ENCODE measurements at places on chromosomes 6 and 20.
A peak's percentile ranks its signal among the peaks of the same experiment; 100 is the strongest.

DNA sequence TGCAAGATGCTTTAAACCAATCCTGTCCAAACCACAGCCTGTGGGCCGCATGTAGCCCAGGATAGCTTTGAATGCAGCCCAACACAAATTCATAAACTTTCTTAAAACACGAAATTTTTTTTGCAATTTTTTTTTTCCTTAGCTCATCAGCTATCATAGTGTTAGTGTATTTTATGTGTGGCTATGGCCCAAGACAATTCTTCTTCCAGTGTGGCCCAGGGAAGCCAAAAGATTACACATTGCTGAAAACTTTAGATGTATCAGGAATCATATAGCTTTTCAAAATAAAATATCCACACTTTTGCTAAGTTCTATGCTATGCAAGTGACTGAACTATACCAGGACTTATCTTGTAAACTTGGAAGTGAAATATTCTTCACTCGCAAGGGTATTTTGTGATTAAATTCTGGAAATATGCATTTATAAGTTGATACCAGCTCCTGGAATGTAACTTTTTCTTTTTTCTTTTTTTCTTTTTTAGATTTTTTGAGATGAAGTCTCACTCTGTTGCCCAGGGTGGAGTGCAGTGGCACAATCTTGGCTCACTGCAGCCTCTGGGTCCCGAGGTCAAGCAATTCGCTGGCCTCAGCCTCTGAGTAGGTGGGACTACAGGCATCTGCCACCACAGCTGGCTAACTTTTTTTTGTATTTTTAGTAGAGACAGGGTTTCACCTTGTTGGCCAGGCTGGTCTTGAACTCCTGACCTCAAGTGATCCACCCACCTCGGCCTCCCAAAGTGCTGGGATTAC is 49.8 kb downstream of the MTHFD1L start:
- peak; percentile 59 for DNase-seq

GRCh38 chr6:40604082-40604481 is 16.9 kb upstream of the LRFN2 start:
- no peak for DNase-seq

GRCh38 chr20:61422636-61423425 is 170.8 kb downstream of the CDH4 start:
- DNase-seq = no peak

DNA sequence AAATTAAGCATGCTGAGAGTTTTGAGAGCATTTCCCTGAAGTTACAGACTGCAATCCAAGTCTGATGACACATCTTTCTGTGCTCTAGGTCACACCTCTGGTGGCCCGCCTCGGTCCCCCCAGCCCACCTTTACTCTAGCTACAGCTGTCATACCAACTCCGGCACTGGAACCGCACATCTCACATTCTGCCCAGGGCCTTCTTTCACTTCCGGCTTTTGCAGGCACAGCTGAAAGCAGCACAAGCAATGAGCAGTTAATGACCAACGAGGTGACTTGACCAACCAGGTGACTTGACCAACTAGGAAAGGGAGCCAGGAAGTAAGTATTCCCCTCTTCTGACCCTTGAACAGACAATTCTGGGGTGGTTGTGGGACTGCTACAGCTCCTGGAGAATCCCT is 88.6 kb upstream of the MOCS1 start:
- DNase-seq = no peak

DNA sequence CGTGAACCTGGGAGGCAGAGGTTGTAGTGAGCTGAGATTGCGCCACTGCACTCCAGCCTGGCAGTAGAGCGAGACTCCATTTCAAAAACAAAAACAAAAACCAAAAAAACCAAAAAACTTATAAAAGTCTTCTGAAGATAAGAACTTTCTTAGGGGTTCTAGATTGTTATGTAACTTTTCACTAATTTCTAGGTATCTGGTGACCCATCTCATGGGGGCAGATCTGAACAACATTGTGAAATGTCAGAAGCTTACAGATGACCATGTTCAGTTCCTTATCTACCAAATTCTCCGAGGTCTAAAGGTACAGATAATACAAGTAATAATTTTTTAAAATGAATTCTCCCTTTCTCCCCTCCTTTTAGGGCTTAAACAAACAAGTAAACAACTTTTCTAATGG is 45.1 kb downstream of the MAPK14 start:
- DNase-seq = no peak

DNA sequence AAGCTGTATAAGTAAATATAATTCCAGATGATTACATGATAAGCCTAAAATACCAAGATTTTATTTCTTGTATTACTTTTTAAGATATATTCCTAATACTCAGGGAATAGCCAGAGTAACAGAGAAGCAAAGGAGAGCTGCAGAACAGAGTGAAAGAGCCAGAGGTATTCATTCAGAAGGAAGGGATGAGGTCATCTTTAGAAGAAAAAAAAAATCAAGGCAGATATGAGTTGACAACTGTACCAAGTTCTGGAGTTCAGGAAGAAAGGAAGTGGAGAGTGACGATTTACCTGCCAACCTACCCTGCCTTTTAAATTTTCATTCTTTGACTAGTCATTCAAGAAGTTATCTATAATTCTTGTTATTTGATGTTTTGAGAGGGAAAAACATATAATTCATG is 28.8 kb upstream of the NHSL1 start:
- no peak for DNase-seq

DNA sequence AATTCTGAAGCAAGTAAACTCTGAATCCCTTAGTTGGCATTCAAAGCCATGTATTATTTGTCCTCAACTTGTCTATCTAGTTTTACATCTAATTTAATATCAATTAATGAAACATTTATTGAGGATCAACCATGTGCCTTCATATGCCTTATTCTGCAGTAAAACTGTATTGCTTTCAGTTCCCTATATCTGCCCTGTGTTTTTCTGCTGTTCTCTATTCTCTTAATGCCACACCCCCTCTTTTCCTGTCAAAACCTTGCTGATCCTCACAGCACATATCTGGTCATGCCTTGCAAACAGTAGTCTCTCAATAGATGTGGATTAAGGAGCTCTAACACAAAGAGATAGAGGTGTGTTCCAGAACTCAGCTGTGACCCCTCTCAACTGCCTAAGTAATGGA is 2.0 kb downstream of the FIG4 start:
- no peak for DNase-seq

- peak; percentile 78 for DNase-seq
Measured at GRCh38 chr20:63309261-63310071, 16.5 kb downstream of the COL20A1 start.

DNA sequence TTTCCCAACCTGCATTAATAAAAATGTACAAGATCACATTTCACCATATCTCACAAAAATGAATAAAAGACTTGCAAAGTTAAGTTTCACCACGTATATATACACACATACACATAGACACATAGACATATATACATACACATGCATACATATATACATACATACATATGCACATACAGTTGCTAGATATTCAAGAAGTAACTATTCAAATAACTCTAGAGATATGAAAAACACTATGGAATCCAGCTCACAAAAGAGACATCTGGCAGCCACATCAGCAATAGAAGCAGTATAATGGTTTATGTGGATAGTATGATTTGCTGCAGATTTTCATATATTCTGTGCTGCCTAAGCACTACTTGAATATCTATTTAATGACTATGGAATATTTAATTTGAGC is 28.1 kb downstream of the PAK5 start:
- DNase-seq = no peak

GRCh38 chr20:52972190-52972937 is at the start of gene TSHZ2:
TSHZ2 (plus strand) TSS chr20:52972358; CDS start chr20:52973294, 936 bp downstream.
- DNase-seq = peak; percentile 81

- DNase-seq = no peak
Measured at GRCh38 chr20:12077875-12078274, 160.2 kb downstream of the BTBD3 start.

DNA sequence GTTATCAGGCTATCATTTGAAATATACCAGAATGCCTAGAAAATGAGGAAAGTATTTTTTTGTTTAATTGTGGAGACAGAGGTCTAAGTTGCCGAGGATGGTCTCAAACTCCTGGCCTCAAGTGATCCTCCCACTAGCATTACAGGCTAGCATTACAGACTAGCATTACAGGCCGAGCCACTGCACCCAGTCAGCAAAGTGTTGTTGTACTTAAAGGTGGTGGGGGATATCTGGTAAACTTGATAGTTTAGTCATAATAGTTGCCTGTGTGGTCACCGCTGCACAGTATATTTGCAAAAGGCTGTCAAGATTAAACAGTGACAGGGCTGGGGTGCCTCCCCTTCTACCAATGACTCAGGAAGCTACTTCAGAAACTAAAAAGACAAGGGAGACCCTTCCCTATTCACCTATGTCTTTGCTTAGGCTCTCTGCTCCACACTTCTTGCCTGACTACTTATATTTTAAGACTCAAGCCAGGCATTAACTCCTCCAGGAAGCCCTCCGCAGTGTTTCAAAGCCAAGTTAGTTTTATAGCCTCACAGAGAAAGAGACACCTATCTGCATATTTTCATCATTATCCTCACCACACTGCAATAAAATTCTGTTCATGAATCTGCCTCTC is 3.1 kb upstream of the AKIRIN2 start:
- no peak for DNase-seq

GRCh38 chr20:58511861-58512260 is 3.3 kb downstream of the APCDD1L start:
- peak; percentile 63 for DNase-seq

DNA sequence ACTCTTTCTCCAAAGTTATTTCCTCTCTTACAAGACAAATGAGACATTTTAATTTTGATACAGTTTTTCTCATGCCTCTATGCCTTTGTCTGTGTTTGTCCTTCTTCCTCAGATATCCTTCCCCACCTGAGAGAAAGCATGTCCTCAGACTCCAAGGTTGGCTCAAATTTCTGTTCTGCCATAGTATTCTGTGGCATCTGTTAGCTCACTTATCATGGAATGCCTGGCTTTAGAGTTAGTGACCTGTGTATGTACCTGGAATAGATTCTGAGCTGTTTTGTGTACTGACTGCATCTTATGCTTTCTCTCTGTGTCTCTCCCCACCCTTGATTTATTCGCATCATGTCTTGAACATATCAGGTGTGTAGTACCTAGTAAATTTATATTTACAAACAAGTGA is 90.0 kb downstream of the CENPW start:
- no peak for DNase-seq

- no peak for DNase-seq
Measured at GRCh38 chr6:127190552-127190951, 72.1 kb downstream of the RSPO3 start.

DNA sequence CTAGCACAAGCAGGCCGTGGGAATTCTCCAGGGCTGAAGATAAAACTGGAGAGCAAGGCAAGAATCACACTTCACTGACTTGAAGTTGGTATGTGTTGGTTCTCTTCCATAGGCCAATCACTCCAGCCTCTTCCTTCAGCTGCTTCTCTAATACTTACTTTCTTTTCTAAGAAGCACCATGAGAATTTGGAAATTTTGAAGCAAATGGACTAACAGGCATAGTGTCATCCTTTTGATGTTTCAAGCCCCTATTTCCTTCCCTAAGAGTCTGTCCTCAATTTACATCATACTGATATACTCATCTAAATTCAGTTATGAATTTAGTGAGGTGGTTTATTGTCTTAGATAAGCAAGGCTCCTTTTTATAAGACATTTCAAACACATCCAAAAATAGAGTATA is 24.0 kb downstream of the SLC26A8 start:
- no peak for DNase-seq

- DNase-seq = no peak
Measured at GRCh38 chr20:52290569-52290968, 99.0 kb upstream of the ZFP64 start.

DNA sequence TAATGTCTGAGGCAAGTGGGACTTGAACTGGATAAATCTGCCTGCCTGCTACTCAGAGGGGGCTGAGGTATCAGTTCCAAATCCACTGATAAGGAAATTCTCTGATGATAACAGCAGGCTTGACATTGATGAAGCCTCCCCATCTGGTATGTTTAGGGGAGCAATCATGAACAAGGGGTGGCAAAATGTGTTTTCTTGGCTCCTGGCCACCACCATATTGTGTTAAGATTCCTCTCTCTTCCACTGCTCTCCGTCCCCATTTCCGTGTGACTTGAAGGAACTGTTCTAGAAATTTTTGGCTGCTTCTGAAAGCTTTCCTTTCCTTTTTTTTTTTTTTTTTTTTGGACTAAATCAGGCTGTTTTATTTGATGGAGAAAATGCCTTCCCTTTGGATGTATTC is 335.3 kb upstream of the NRSN1 start:
- no peak for DNase-seq

- DNase-seq = no peak
Measured at GRCh38 chr6:965343-965742, 272.4 kb upstream of the EXOC2 start.

DNA sequence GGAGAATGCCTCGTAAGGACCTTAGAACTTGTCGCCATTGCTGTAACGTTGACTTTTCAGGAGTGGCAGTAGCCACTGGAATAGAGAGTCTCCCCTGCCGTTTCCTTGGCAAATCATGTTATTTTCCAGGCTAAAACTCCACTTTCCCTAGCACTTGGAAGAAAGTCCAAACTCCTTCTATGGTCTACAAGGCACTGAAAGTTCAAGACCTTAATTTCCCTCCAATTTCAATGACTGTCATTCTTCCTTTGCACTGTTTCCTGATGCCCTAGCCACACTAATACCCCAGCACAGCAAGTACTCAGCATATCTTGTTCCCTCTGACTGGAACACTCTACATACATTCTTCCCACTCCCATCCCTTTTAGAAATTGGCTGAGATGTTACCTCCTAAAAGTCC is 1.8 kb upstream of the TBPL1 start:
- DNase-seq = no peak

GRCh38 chr20:14142964-14143627 is 147.8 kb downstream of the MACROD2 start:
- no peak for DNase-seq

DNA sequence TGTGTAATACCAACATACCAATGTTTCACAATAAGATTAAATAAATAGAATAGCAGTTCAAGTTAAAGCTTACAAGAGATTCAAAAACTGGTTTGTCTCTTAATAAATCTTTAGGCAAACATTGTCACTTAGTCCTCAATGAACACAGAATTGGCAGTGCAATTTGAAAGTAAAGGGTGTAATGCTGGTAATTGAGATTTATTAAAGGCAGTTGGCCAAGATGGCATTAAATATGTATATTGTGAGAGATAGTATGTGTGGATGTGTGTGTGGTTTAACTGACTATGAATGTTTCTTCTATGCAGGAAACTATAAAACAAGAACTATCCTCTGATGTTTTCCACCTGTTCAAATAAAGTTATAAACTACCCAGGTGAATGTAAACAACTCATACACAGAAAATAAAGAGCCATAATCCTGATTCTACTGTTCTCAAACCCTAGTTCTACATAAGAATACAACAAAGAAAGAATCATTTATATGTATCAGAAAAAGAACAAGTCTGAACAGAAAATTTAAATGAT is 267.9 kb upstream of the PTCHD4 start:
- DNase-seq = no peak

All from femur (tissue), 1 donor.